Stimulated activated naive CD8-positive, alpha-beta T cell treated with anti-CD3 and anti-CD28 coated beads, Interleukin-15, amount 100 ng/mL, for 72 hours (primary cell): ENCODE measurements at places on chromosomes 6 and 20.

GRCh38 chr6:21588481-21589351 is 4.8 kb upstream of the SOX4 start:
- DNase-seq, result peak; percentile 48

GRCh38 chr6:14711704-14712379 is 534.0 kb upstream of the JARID2 start:
- no peak for DNase-seq

DNA sequence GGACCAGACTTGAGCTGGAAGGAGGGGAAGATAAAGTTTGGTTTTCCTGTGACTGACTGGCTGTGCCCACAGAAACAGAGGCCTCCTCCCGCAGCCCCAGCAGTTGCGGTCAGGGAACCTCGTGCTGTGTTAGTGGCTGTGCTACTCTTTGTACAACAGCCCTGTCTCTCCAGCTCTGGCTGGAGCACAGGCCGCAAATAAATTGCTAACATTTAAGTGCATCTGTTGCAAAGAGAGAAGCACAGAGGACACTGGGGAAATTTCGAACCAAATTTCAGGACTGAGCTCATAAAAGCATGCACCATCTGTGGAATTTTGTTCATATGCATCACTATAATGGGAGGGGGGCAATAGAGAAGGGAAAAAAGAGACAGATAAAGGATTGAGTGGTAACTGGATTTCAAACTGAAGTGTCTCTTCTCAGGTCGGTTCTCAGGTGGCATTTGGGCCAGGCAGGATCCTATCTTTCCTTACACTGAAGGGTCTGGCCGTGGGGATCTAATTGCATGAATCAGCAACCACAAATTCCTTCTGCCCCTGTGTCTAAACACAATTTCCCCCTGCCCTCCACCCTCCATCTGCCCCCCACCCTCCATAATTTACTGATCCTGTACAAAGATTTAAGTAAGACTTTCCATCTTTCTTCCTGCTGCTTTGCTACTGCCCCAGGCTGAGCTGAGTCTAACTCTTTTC is 88.9 kb upstream of the ATXN1 start:
- DNase-seq, result no peak

DNA sequence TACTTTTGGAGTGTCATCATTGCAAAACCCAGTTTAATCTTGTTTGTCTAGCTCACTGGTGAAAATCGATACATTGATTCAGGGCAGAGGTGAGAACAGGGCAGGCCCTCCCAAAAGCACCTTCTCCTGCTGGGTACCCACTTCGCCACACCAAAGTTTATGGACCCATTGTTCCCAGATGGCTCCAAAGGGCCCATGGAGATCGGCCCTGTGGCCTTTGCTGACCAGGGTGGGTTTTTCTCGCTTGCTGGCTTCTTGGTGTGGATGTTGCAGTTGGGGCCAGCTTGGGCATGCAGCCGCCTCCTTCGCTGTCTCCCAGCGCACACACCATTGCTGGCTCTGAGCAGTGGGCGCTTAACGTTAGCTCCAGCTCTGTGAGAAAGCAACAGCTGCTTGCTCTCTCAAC is 178.1 kb upstream of the PDE10A start:
- DNase-seq, result no peak

GRCh38 chr6:74087899-74088298 is 391.9 kb downstream of the CD109 start:
- DNase-seq, result no peak

- DNase-seq, result no peak
These were observed 47.2 kb downstream of the PLAGL2 start for GRCh38 chr20:32160341-32160740.

GRCh38 chr6:49915035-49915434 is 48.7 kb upstream of the CRISP1 start:
- DNase-seq, result no peak

GRCh38 chr6:8014947-8015346 is 49.2 kb downstream of the BLOC1S5 start:
- no peak for DNase-seq

GRCh38 chr6:82567621-82568020 is 204.0 kb downstream of the TPBG start:
- DNase-seq, result no peak

GRCh38 chr6:18431581-18431980 is 44.4 kb downstream of the RNF144B start:
- no peak for DNase-seq
